ENCODE measurements at places on chromosomes 6 and 20. TPM values are rescaled to one million over a fixed set of nuclear protein-coding genes. Genes with fewer than 3 reads are reported as not detected.

Gene SYTL3
- 1.1 TPM for total RNA-seq

Gene HLA-DQA2
- not detected for total RNA-seq

Gene PDE10A
- total RNA-seq = 3.4 TPM

Gene BNIP5
- total RNA-seq = 0.50 TPM

Gene TFAP2C
- total RNA-seq = 25.3 TPM

Gene FRK
- total RNA-seq = 7.3 TPM

GRCh38 chr6:137915790-137916189 is 48.7 kb downstream of the TNFAIP3 start:
- no peak for DNase-seq

DNA sequence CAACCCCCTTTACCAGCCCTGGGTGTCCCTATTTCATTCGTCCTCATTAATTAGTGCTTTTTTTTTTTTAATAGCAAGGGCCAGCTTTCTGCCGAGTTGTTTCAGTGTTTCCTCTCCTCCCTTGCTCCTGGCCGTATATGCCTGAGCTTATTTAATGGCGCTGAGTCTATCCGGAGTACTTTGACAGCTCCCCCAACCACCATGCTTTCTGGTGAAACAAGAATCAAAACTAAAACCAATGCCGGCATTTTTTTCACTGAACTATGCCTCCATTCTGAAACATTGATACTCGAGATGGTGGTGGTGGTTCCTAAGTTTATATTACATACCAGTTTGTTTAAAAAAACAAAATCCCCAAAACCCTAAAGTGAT is 1.2 kb downstream of the DCBLD1 start:
- no peak for DNase-seq

- no peak for DNase-seq
Observed at GRCh38 chr20:17463711-17464110, 67.5 kb downstream of the BFSP1 start.

DNA sequence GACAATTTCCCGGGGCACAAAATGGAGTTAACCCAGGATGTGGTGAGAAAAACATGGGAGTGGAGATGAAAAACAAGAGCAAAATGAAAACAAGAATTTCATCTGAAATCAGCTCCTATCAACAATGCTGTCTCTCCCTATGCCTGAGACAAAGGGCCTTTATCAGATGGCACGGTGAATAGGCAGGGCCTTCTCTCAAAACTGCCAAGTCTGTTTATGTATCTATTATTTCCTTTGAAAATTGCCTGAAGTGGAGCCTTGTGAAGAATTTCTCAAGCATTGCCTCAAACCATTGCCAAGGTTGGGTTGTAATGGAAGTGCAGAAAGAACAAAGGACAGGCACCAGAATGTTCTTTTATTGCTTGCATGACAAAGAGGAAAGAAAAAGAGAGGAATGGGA is 74.7 kb downstream of the BTBD3 start:
- no peak for DNase-seq

DNA sequence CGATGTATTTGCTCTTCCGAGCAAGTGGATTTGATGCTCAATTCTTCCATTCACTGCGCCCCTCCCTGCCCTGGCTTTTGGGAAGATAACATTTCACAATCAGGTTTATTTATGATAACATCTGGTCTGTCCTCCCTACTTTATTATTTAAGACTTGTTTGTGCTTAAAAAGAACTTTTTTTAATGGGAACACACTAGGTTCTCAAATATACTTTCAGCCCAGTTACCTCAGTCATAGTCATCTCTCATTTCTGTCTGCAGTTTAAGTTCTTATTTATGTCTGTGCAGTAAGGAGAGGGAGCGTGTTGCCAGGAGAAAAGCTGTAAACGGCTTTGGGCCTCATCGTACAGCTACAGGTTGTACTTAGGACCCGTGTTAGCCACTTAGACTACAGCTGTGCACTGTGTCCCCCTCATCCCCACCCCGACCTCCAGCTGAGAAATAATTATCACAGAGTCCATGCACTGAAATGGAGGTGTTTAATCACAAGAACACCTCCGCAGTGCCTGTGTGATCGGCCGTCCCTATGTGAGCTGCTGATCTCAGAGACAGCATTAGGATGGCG is 99.3 kb downstream of the RPP40 start:
- DNase-seq = no peak

DNA sequence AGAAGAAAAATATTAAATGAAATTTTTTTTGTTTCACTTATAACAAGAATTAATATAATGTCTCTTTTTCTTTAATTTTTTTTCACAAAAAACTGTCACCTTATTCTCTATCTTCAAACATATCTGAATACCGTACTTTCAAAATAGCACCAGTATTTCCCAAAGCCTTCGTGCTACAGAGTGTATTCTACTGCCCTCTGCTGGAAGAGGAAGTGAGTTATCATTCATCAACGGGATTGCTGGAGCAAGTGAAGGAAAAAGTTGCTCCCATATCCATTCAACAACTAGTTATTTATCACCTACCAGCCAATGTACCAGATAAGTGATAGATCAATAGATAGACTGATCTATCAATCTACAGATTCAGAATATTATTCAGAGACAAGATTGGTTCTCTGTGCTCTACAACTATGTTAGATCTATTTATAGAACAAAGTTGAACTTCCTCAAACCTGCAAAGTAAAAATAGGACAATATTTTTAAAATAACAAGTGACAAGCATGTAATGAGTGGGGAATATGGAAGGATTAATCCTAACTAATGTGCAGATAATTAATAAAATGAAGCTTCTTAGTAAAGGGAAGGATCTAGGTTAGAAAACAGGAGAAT is 26.7 kb upstream of the TFAP2B start:
- DNase-seq = no peak

- no peak for DNase-seq
Observed at GRCh38 chr6:39086294-39086693, 28.7 kb downstream of the SAYSD1 start.

- DNase-seq = no peak
Observed at GRCh38 chr20:1505361-1505760, 14.1 kb upstream of the SIRPB2 start.

- no peak for DNase-seq
Observed at GRCh38 chr6:76984572-76984971, 478.7 kb downstream of the HTR1B start.

DNA sequence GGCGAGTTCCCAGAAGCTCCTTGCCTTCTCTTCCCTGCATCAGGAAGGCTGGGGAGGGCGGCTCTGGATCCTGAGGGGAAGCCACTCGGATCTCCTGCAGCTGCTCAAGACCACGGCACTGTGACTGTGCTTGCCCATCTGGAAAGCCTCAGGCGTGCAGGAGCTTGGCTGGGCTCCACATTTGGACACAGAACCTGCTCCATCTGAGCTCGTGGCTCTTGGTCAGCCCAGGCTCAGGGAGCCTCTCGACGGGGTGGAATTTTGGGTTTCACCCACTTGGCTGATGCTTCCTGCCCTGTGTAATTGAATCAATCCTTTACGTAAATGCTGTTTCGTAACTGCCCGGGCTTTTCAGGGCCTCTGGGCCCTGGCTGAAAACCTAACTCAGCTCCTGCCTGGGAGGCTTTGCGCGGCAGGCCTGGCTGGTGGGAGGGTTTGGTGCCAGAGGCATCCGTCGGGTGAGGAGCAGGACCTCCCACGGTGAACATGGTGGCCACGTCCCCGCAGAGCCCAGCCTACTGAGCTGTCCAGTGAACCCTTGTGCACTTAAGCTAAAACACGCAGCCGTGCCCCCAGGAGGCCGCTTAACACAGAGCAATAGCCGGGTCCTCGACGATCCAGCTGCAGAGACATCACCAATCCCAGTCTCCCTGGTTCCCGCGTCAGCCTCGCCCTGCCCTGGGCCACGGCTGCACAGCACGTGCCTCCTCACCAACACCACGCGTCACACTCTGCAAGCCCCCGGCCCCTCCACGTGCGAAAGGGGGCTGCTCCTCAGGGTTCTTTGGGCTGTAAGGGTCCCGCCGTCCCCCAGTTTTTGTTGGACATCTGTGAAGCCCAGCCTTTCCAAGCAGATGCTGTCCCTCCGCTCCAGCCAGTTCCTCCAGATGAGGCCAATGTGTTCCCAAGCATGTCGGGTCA is 241.0 kb downstream of the DLL1 start:
- peak; percentile 8 for DNase-seq
